ENCODE measurements at places on chromosomes 6 and 20.

DNA sequence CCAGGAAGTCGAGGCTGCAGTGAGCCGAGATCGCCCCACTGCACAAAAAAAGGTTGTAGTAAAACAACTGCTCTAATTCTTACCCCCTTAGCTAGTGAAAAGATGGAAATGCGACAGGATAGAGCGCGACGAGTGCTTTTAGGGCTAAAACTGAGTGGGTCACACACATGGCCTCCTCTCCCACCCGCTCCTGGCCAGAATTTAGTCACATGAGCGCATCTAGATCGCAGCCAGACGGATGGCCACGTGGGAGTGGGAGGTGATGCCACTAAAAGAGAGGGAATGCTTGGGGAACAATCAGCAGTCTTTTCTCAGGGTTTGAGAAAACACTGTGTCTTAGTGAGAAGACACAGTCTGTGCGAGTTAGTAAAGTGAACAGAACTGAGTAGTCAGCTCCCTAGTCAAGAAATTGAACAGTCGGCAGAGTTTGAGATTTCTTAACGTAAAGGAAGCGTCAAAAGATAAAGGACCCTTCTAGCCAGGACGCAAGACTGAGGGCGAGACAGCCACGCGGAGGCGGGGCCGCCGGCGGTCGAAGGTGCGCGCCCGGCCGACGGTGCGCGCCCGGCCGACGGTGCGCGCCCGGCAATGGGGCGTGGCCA lies 664 bp upstream of the ACTR5 start:
- DNase-seq = no peak

GRCh38 chr20:46583411-46584214 lies 33.2 kb upstream of the OCSTAMP start:
- no peak for DNase-seq

GRCh38 chr20:40925829-40926510 lies 102.7 kb upstream of the TOP1 start:
- no peak for DNase-seq

GRCh38 chr6:41577356-41578216 lies 31.4 kb downstream of the FOXP4 start:
- DNase-seq = no peak

- DNase-seq = no peak
These were observed 50.7 kb upstream of the TNFRSF21 start for GRCh38 chr6:47360388-47360787.

GRCh38 chr20:54726687-54727300 lies 251.4 kb downstream of the DOK5 start:
- no peak for DNase-seq

DNA sequence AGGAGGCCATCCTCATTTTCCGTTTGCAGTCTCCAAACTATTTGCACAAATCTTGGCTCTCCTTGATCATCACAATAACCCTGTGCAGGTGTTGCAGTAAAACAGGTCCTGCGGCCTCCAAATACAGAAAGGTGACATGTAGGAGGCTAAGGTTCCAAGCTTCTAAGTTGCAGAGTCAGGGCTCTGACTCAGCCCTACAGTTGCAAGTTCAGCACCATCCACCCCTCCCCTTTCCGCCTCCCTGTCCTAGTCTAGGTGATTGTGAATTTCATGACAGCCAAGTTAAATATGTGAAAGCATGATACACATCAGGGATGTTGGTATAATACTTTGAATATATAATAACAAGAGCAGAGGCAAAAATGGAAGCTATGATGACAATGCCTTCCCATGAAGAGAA lies 317.3 kb upstream of the CDH4 start:
- no peak for DNase-seq

- DNase-seq = no peak
These were observed 23.8 kb downstream of the SLC22A23 start for GRCh38 chr6:3433005-3433404.

GRCh38 chr20:60510356-60510755 lies 552.1 kb downstream of the CDH26 start:
- no peak for DNase-seq

DNA sequence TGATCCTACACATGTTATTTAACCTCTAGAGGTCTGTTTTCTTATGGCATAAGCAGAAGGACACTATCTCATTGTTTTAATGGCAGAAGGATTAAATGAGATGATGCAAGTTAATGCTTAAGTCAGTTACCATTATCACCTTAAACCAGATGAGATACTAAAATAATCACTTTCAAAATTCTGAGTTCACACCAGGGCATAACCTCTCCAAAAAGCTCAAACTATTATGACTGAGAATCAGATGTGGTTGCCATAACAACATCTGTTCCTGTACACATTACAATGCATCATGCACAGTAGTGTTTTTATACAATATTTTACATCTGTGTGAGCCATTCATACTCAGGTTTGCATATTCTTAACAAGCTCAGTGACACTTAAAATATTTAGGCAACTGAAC lies 10.2 kb downstream of the ADNP start:
- DNase-seq = no peak

DNA sequence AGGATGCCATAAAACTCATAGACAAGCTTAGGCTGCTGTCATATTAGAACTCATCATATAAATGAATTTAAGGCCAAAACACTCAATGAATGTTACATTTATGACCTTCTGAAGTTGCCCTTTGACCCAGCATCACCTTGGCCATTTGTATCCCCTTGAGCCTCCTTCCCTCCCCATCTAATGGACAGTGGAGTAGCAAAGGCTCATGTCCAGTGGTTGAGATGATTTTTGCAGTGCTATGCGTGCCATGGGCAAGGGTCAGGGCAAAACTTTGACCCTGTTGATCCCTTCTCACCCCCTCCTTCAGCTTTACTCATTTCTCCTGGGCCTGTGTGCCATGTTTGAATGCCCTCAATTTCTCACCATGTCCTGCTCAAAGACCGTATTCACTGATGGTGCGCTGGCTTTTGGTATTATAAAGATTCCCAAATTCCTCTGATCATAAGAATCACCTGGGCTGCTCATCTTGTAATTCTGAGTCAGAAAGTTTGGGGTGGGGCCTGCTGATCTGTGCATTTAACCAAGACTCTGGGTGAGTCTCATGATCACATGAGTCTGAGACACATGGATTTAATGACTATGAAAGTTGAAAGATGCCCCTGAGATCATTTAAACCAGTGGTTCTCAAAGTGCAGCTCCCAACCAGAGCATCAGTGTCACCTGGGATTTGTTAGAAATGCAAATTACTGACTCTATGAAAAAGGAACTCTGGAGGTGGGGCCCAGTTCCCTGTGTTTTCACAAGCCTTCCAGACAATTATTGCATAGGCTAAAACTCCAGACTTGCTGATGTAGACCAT lies 57.5 kb upstream of the IL20RA start:
- DNase-seq = no peak

GRCh38 chr20:46850416-46850815 lies 44.2 kb upstream of the EYA2 start:
- DNase-seq = no peak

GRCh38 chr6:168782187-168782751 lies 341.3 kb downstream of the SMOC2 start:
- no peak for DNase-seq

DNA sequence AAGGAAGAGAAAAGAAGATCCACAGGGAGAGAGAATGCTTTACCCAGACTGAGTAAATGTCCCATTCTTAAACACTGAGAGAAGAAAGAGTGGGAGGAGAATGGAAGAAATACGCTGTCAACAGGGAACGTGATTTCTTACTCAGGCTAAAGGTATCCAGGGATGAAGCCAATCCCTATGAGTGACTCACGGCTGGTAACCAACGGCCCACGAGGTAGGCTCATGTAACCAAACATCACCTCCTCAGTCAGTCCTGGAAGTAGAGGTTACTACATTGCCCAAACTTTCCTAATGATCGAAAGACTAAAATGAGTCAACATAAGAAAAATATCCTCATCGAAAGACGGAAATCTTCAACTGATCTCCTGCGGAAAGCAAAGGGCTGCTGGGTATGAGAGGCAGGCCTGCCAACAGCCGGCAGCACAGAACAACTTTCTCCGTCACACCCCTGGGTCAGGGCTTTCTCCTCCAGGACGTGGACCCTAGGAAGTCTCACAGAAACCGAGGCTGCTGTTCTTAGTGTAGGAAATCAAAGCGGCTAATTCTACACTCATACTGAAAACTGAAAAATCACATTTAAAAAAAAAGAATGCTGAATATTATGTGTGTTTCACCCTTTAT lies 292.6 kb downstream of the GMDS start:
- peak; percentile 97 for DNase-seq

DNA sequence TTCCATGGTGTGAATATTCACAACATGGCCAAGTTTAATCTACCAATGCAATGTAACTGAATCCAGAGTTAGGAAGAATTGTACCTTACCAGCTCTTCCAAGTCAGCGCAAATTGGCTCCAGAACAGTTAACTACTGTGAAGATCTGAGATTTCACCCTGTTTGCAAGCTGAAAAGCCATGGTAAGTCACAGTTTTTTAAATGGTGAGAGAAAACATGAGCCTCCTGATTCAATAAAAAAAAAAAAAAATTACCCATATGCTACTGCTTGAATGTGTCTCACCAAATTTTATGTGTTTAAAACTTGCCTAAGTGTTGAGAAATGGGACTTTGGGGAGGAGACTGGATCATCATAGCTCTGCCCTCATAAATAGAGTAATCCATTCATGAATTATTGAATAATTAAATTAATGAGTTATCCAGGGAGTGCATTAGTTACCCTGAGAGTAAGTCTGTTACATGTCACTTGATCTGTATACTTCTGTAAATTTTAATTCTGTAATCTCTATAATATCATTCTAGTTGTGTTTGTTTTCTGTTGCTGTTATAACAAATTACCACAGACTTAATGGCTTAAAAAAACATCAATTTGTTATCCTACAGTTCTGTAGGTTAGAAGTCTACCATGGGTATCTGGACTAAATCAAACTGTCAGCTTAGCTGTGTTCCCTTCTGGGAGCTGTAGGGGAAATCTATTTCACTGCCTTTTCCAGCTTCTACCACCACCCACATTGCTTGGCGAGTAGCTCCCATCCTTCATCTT lies 1355.9 kb downstream of the GRIK2 start:
- DNase-seq = no peak

GRCh38 chr6:134379076-134379475 lies 61.2 kb upstream of the SGK1 start:
- no peak for DNase-seq

DNA sequence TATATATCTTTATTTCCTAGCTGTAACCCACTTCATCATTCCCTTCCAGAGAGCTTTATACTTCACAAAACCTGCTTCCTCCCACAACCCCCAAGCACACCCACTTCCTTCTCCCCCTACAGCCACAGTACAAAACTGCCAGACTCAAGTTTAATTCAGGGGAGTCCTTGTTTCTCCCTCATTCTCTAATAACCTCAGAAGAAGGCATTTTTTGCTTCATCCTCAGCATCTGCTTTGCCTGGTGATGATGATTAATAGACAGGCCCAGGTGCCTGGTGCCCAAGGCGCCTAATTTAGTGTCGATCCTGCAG lies 414.3 kb downstream of the KIF16B start:
- no peak for DNase-seq

DNA sequence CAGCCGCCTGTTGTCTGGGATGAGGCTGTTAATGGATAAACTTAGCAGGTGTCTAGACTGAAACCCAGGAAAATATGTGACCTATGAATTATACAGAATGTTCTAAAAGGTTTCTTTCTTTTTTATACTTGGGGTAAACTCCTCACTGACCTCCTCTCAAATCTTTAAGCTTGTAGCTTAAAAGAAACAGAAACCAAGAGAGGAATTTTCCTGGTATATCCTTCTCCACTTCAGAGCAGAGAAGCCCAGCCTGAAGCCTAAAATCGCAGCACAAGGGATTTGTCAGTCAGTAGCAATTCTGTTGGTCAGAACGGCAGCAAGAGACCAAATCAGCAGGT lies 99.4 kb upstream of the RIPOR2 start:
- DNase-seq = no peak

DNA sequence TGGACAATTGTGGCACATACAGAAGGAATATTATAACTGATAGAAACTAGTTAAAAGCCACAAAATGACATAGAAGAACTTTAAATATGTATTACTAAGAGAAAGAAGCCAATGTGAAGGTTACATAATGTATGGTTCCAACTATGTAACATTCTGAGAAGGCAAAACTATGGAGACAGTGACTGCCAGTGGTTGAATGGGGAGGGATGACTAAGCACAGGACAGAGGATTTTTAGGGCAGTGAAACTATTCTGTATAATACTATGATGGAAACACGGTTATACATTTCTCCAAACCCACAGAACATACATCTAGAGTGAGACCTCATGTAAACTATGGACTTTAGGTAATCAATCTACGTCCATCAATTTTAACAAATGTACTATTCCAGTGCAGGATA lies 22.4 kb downstream of the SYNCRIP start:
- DNase-seq = no peak

- no peak for DNase-seq
These were observed 88.2 kb downstream of the SAMD3 start for GRCh38 chr6:130134582-130134981.

DNA sequence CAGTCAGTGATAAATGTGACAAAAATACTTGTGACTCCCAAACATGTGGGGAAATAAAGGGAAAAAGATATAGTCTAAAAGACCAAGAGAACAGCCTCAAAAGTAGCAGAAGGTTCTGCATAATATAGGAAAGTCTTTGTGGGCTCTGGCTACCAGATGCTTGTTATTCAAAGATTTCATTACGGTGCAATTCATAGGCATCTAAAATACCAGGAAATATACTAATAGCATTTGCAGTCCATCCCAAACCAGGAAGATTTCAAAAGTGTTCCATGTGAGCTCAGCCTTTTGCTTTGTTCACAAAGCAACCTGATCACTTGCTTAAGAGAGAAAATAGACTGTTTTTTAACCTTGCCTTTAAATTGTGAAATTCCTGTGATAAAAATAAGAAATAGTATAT lies 506.7 kb upstream of the MARCKS start:
- DNase-seq = no peak

GRCh38 chr6:27809067-27809938 lies 102.9 kb downstream of the OR2B2 start:
- DNase-seq = no peak

GRCh38 chr6:10278746-10279145 lies 136.1 kb downstream of the TFAP2A start:
- DNase-seq = no peak

DNA sequence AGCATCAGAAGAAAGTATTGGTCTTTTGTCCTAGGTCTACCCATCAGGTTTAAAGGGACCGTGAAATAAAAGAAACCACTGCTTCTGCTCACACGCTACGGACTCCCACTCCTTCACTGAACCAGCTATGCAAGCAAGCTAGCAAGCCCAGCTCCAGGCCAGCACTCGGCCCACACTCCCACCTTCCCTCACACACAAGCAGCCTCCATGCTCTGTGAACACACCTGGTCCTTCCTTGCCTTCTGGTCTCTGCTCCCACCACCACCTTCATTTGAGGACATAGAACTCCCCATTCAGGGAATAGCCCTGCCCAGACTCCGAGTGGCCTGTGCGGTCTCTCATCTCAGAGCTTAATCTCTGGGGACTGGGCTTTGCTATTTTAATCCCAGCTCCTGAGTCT lies 436.4 kb upstream of the CDH4 start:
- no peak for DNase-seq

GRCh38 chr6:116088946-116089345 lies 11.7 kb upstream of the NT5DC1 start:
- no peak for DNase-seq
